Adrenal gland (tissue), 19 donors: ENCODE measurements at places on chromosomes 3 and 15. TPM values are rescaled to one million over a fixed set of nuclear protein-coding genes. Genes with fewer than 3 reads are reported as not detected.

DNA sequence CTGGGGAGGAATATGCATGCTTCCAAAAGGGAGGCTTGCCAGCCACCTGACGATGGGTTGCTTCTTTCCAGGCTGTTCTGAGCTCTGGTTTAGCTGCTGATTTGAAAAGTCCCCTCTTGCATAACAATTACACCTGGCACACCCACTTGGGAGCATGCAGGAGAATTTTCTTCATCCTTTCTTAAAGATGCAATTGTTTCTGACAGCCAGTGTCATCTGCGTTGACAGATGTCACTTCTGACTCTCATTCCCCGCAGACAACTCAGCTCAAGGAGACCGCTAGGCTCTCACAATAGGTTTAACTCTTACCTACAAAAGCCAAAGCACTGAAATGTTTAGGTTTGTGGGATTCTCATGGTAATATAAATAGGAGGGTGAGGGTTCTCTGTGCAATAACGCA, 185.6 kb upstream of the SYNPR start:
- no peaks in the 10 kb centered on the region for H3K27me3 ChIP-seq
- H3K27ac ChIP-seq = no peak overlapping the region
- H3K4me3 ChIP-seq = no peak overlapping the region
- no peaks in the 10 kb centered on the region for H3K4me1 ChIP-seq

GOLGA8O gene
- 0.86 TPM for polyA plus RNA-seq

GRCh38 chr15:31852933-31853799, 177.1 kb upstream of the CHRNA7 start:
- H3K36me3 ChIP-seq = no peaks in the 10 kb centered on the region
- no peaks in the 10 kb centered on the region for H3K27me3 ChIP-seq
- no peak overlapping the region for H3K4me3 ChIP-seq
- DNase-seq = no peak

GRCh38 chr3:160006282-160007163, 17.9 kb downstream of the IL12A start:
- DNase-seq = peak; percentile 76
- peak overlapping the region; percentile 7 for H3K4me3 ChIP-seq
- H3K4me1 ChIP-seq = no peaks in the 10 kb centered on the region
- H3K27me3 ChIP-seq = no peaks in the 10 kb centered on the region

RYR3 gene
- 4.3 TPM for polyA plus RNA-seq
